ENCODE measurements at places on chromosomes 16 and 17. TPM values are rescaled to one million over a fixed set of nuclear protein-coding genes. Genes with fewer than 3 reads are reported as not detected.

CD300E gene
- not detected for total RNA-seq

OR1F1 gene
- total RNA-seq, result not detected

IGSF6 gene
- total RNA-seq, result 0.12 TPM

HOXB4 gene
- total RNA-seq, result 9.0 TPM

RNU2-1 gene
- 6,244 TPM for total RNA-seq

UTS2R gene
- total RNA-seq, result not detected

MYO15B gene
- total RNA-seq, result 43.2 TPM

NPIPB8 gene
- total RNA-seq, result 1.6 TPM

PRSS33 gene
- not detected for total RNA-seq

ADGRG3 gene
- not detected for total RNA-seq

APOBR gene
- 12.7 TPM for total RNA-seq

ULK2 gene
- total RNA-seq, result 11.2 TPM

TVP23A gene
- 0.32 TPM for total RNA-seq

CNGB1 gene
- total RNA-seq, result not detected

MXRA7 gene
- 4.4 TPM for total RNA-seq
